ENCODE measurements at places on chromosomes 2 and 18.

DNA sequence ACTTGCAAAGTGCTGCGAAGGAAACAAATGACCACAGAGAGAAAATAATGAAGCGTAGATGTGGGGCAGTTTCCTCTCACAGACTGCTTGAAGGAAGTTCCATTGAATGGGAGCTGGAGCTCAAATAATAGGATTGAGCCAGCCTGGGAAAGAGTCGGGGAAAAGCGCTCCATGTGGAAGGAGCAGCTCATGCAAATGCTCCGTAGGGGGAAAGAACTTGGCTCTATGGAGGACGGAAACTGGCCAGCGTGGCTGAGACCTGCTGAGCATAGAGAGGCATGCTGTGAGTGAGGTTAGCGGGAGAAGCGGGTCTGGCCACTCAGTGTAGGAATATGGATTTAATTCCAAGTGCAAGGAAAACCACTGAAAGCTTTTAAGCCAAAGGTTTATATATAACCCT, 28.6 kb upstream of the VIT start:
- DNase-seq = no peak

DNA sequence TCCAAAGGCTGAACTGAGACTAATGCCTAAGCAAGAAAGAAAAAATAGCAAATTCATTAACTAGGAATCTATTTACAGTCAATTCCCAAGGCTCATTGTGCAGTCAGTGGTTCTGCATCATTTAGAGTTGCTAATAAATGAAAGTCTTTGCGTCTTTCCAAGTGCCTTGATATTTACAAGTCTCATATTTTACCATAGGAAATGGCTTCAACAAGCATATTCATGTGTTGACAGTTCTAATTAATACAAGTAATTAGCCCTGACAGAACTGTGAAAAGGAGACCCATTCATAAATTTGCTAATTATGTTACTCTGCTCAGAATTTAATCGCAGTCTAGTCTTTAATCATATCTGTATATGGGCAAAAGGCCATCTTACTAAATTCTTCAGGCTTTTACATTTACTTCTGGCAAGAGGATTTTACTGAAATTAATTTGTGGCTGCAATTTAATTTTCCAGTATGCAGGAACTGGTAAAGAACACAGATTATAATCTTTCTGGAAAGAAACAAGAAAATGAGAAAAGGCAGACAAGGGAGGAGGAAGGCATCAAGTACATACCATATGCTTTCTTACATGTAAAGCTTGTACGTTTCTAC, 126.4 kb downstream of the RHBDD1 start:
- DNase-seq = no peak

GRCh38 chr2:29262681-29263260, 147.6 kb downstream of the CLIP4 start:
- no peak for DNase-seq

- DNase-seq = no peak
Observed at GRCh38 chr18:22737054-22737453, 196.1 kb upstream of the RBBP8 start.

DNA sequence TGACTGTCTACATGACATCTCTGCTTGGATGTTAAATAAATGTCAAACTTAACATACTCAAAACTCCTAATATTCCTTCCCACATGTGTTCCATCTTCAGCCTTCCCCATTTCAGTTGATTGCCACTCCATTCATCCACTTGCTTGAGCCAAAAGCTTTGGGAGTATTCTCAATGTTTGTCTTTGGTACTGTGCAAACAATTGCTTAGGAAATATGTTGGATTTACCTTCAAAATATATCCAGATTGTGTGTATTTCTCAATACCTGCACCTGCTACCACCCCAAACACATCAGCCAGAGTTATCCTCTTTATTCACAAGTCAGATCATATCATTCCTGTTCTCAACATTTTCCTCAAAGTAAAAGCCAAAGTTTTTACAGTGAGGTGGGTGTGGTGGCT, 350.3 kb upstream of the FAM98A start:
- no peak for DNase-seq

DNA sequence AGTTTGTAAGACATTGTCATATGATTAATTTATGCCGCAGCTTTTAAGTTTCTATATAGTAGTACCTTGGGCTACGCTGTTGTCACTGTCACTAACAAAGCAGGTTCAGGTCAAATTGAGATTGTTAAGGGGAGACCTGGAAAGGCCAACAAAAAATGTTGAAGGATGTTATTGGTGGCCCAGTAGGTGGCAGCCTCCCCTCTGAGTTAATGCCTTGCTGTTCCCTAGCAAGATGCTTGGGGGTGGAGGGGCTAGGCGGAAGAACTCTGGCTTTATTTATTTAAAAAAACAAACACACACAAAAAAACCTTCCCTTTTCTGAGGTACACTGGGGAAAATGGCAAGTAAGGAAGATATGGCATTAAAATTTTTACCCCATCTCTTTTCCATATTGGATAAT, 128.3 kb upstream of the ATP5MC3 start:
- DNase-seq = no peak

GRCh38 chr2:121260370-121261154, 24.4 kb downstream of the TFCP2L1 start:
- no peak for DNase-seq

GRCh38 chr2:226611944-226612318, 187.7 kb downstream of the IRS1 start:
- DNase-seq = no peak

GRCh38 chr2:25236736-25237135, 68.4 kb upstream of the POMC start:
- no peak for DNase-seq

- DNase-seq = no peak
Observed at GRCh38 chr2:143950704-143951103, 569.2 kb downstream of the ZEB2 start.

DNA sequence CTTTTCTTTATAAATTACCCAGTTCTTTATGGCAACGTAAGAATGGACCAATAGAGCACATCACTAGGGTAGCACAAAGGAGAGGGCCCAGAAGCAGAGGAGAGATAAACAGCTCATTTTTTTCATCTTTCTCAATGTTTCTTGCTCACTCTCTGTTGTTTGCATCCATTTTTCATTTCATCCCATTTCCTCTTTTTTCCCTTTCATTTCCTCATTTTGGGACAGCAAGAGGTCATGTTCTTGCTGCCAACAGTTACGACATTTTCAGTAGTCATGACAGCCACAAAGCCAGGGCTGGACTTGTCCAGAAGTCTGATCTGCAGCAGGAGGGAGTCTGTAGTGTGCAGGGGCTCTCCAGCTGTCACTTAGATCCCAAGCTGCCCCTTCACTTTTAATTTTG, 52.7 kb upstream of the CYP1B1 start:
- no peak for DNase-seq

GRCh38 chr2:48221846-48222516, 308.0 kb upstream of the STON1 start:
- no peak for DNase-seq

GRCh38 chr18:8603663-8604520, 5.3 kb upstream of the RAB12 start:
- no peak for DNase-seq

GRCh38 chr2:71299507-71299906, 32.1 kb upstream of the ZNF638 start:
- DNase-seq = no peak

GRCh38 chr2:110993557-110994231, 127.0 kb upstream of the BCL2L11 start:
- no peak for DNase-seq

DNA sequence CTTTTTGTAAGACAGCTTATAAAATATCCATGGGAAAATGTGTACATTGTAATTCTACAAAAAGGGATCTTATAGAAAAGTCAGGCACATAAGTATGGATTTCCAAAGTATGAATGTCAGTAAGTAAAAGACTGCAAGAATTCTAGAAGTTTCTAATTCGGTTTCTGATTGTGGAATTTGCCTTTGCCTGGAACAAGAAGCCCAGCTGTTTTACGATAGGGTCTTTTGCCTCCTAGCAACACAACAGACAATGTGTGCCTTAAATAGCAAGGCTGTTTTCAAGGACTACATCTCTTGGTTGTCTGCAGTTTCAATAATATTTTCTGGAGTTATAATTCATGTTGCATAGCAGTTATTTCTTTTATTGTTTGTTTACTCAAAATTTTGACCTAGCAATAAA, 312.9 kb downstream of the MTX2 start:
- no peak for DNase-seq

DNA sequence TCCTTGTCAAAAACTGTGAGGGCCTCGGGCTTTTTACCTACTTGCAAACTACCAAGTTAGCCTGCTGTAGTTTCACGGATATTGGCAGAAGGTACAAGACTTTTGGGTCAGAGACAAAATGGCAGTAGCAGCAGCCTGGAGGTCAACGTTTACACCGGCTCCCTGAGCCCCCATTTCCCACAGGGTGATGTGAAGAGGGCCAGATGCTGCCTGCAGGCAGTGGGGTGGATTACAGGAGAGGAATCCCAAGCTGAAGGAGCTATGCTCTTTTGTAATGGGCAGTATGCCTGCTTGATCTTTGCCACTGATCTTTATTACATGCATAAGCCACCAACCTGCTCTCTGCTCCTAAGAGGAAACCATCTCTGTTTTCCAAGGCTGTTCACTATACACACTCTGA, 29.5 kb upstream of the SP5 start:
- no peak for DNase-seq

- DNase-seq = no peak
Observed at GRCh38 chr18:46265196-46266156, 161.3 kb downstream of the HAUS1 start.

DNA sequence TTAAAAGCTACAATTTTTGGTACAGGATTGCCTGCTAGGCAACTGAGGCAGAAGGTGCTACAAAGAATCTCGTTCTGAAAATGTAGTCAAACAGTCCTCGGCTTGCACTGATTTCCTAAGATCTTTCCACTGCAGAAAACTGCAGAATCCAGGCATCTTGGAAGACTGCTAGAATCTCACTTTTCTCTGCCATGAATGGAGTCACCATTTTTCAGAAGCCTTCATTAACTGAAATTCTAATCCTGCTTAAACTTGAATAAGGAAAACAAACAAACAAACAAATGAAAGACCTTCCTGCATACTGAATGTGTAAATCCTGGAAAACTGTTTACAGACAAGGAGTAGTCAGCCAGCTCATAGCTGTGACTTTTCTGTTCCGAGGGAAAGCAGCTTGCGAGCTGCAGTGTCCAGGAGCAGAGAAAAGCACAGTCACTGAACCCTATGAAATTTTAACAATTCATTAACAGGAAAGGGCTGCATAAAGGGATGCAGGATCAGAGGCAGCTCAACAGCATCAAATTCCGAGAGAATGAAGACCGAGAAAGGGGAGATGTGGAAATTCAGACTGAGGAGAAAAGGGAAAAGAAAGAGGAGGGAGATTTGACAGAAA, 210.5 kb upstream of the PIK3C3 start:
- no peak for DNase-seq

GRCh38 chr2:105057005-105057404, 19.1 kb downstream of the MRPS9 start:
- DNase-seq = no peak
